Karpas-422 (cell line): ENCODE measurements at places on chromosomes 1 and 21. TPM values are rescaled to one million over a fixed set of nuclear protein-coding genes. Genes with fewer than 3 reads are reported as not detected.

The SERTAD4 gene
- total RNA-seq, result not detected in 2 replicates

The ASCL5 gene
- total RNA-seq, result not detected in 2 replicates

The F3 gene
- total RNA-seq, result not detected in 2 replicates

GRCh38 chr1:182835806-182836205 lies 3.3 kb upstream of the DHX9 start:
- DNase-seq, result no peak
- no peaks in the 10 kb centered on the region for H3K27me3 ChIP-seq
- H3K27ac ChIP-seq, result no peak overlapping the region
- peaks cover 5% of the 10 kb centered on the region; the same call in 1 of the 2 replicates for H3K36me3 ChIP-seq

- DNase-seq, result no peak
- H3K4me3 ChIP-seq, result no peak overlapping the region
These were observed 96.2 kb upstream of the EDN2 start for GRCh38 chr1:41580520-41581172.

GRCh38 chr1:156517748-156518147 lies 17.2 kb upstream of the MEF2D start:
- no peak overlapping the region for H3K27ac ChIP-seq
- H3K27me3 ChIP-seq, result no peaks in the 10 kb centered on the region
- no peak overlapping the region for H3K4me3 ChIP-seq
- DNase-seq, result no peak
- H3K36me3 ChIP-seq, result no peaks in the 10 kb centered on the region

- no peaks in the 10 kb centered on the region for H3K36me3 ChIP-seq
- H3K27me3 ChIP-seq, result no peaks in the 10 kb centered on the region
- no peak overlapping the region for H3K4me3 ChIP-seq
- H3K27ac ChIP-seq, result no peak overlapping the region
These were observed 11.6 kb downstream of the IL6R start for GRCh38 chr1:154416471-154417337.

GRCh38 chr1:160070243-160071163 lies 543 bp upstream of the KCNJ10 start:
- no peaks in the 10 kb centered on the region for H3K36me3 ChIP-seq
- H3K4me1 ChIP-seq, result peaks cover 13% of the 10 kb centered on the region
- peak overlapping the region; percentile 67 for H3K4me3 ChIP-seq
- DNase-seq, result peak; percentile 89
